ENCODE measurements at places on chromosomes 7 and 10.
A peak's percentile ranks its signal among the peaks of the same experiment; 100 is the strongest.

- DNase-seq, result peak; percentile 64
Observed at GRCh38 chr7:93249491-93250148, 17.5 kb downstream of the VPS50 start.

- no peak for DNase-seq
Observed at GRCh38 chr7:91959023-91959422, 18.4 kb downstream of the AKAP9 start.

DNA sequence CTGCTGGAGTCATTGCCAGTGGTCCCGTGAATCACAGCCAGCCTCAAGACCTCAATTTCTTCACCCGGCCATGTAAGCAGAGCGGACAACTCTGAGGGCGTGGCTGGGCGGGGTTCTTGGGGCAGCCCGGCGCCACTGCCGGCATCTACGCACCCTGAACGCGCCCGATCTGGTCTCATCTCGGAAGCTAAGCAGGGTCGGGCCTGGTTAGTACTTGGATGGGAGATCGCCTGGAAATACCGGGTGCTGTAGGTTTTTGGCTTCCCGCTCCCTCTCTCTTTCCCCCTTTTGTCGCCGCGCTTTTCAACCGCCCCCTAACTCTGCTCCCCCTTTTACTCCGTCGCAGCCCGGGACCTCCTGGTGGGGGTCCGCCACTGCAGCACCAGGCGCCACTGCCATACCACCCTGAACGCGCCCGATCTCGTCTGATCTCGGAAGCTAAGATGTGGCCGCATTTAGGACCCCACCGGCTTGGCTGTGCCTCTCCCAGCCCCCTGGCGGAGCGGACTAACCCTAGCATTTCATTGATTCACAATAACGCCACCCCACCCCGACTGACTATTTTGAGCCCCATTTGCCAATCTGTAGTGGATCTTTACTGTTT lies 25.3 kb downstream of the GARIN1A start:
- DNase-seq, result peak; percentile 69

DNA sequence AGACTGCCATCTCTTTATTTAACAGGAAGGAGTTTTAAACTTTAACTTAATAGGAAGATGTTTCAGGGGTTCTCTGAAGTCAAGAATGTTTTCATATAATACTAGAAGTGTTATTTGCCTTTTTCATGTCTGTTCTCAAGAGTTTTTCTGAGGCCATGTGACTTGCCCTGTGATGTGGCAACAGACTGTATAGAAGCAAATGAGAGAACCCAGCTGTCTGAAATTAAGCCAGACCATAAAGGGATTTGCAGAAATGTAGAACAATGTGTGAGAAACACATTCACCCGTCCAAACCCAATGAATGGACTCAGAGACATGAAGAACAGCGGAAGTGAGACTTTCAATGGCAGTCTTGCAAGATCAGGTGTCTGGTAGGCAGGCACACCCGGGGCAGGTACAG lies 23.8 kb downstream of the MAPK8 start:
- peak; percentile 74 for DNase-seq

DNA sequence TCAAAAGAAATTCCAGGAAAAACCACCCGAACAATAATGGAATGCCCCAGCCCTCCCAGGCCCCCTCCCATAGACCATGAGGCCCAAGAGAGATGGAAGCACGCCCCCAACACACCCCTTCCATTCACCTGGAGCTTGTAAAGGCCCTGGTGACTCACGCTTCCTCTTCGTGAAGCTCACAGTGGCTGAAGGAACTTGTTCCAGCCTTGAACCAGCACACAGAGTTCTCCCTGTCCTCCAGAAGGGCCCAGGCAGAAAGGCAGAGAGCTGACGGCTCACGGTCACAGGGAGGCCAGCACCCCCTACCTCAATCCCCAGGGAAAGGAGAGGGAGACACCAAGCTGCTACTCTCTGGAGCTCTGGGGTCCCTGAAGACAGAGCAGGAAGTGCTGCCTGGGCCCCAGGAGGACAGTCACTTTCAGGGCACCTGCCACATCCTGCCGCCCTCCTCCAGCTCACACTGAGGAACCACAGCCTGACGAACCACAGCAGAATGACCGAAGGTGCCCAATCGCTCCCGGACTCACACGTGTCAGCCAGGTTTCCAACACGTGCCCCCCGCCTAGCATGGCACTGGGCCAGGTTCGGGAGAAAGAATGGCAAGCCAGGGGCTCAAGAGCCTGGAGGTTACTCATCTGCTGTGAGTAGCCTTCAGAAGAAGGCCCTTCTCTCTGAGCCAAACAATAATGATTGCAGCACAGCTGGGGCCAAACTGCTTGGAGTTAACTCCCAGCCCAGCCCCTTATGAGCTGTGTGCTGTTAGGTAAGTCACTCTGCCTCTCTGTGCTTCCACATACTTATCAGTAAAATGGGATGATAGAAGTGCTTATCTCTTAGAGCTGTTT lies 52.8 kb downstream of the DLG5 start:
- DNase-seq, result peak; percentile 63

- no peak for DNase-seq
Observed at GRCh38 chr7:8178353-8178752, 83.6 kb downstream of the ICA1 start.

DNA sequence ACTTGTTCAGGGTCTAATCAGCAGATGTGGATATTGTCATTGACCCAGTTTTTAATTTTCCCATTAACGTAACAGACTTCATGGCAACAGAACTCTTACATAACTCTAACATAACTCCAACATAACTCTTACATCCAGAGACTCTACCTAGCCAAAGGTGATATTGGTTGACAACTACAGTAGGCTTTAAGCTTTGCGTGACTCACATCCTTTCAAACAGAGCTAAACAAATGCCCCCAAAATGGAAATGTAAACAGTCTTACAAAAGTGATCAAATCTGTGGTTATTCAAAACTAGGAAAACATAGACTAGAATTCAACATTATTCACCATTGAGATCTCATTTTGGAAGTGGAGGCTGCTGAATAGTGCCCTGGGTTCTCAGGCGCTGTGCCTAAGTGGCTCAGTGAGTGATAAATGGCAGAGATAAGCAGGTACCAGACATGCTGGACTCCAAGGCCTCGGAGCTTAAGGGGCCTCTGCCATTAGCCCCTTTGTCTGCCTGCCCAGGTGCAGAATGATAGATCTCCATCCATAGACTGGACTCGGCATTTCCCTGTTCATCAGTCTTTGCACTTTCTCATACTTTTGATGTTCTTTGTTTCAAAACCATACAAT lies 34.3 kb upstream of the BTBD16 start:
- no peak for DNase-seq

DNA sequence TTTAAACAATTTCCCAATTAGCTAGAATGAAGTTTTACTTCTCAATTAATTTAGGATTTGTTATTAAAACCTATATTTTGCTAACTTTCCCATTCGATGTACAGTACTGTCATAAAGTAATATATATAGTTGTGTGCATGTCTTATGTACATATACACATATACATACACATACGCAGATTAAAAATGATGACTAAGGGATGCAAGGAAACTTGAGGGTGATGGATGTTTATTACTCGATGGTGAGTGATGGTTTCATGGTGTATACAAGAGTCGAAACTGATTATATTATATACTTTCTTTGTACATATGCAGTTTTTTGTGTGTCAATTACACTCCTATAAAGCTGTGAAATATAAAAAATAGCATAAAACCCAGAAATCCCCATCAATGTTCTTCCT lies 248.2 kb downstream of the COBL start:
- DNase-seq, result no peak

DNA sequence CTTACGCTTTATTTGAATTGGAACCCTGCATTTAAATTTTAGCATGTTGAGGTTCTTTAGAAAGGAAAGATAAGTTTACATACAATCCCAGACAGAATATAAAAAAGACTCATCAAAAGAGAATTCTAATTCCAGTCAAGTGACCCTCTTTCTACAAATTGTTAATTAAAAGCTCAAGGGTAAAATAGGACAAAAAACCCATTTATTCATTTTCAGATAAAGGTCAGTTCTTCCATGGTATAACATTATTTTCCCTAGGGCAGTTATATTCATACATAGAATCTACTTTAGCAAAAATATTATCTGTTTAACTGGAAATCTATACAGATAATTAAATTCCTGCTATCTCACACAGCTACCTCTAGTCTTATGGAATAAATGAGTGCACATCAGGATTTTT lies 137.5 kb upstream of the LAMB4 start:
- no peak for DNase-seq

GRCh38 chr7:27532314-27532713 lies 130.4 kb downstream of the HIBADH start:
- DNase-seq, result peak; percentile 55

Data from choroid plexus epithelial cell (primary cell).